ENCODE measurements at places on chromosomes 5 and 9. TPM values are rescaled to one million over a fixed set of nuclear protein-coding genes. Genes with fewer than 3 reads are reported as not detected.

- no peak for DNase-seq
These were observed 201.7 kb upstream of the ZNF618 start for GRCh38 chr9:113674436-113674835.

DNA sequence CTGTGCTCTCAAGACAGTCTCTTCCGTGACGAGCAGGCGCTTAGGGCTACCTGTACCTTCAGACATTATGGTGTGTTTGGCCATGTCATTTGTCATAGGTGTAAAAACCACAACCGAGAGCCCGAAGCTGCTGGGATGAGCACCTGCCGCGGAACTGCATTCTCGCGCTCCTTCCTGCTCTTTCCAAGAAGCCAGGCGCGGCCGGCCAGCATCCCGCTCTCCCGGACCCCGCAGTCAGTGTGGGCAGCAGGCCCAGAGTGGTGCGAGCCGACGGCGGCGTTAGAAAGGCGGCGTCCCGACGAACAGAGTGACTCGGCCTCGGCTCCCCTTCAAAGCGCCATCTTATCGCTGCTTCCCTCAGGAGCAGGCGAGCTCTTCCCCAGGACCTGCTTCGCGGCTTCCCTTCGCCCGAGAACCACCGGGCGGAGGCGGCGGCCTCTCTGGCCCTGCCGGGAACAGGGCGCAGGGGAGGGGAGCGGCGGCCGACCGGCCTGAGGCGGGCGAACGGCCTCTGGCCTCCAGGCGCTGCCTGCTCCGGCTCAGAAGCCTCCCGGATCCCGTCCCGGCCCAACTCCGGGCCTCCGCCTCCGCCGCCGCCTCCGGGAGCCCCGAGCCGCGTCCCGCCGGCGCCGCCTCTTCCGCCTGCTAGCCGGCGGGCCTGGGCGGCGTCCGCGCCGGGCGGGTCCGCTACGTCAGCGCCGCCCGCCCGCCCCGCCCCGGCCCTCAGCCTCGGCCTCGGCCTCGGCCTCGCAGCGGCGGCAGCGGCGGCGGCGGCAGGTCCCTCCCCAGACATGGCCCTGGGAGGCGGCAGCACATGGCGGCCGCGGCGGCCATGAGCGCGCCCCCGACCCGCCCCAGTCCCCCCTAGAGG lies at the start of gene FAM120A:
Gene FAM120A, plus strand, starts transcription at position 741 of the 871 bp plus-strand sequence. CDS start 231 bp downstream, outside the sequence.
- DNase-seq: no peak

GRCh38 chr5:154406231-154406630 lies 39.6 kb upstream of the SAP30L start:
- no peak for DNase-seq

DNA sequence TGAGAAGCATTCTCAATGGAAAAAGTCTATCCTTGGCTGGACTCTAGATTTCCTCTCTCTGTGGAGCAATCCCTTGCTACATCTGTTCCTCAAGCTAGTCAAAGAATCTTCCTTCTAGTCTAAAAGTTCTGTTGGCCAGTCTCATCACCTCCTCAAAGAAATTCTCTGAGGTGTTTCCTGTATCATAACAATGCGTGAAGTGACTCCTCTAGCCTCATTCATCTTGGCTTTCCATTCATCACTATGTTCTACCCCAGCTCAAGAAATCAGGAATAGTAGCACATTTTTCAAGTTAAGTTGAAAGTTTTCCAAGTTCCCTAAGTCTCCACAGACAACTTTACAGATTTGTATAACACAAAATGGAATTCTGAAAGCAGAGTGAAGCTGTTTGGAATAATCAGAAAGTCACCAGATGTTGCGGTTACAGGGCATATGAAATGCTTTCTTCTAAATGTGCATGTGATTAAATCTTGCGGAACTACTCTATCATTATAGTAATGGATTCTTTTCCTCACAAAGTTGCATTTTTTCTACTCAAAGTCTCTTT lies 176.6 kb upstream of the FREM1 start:
- DNase-seq: no peak

CCDC192 gene
- not detected for total RNA-seq

ELOVL7 gene
- total RNA-seq: not detected

DNA sequence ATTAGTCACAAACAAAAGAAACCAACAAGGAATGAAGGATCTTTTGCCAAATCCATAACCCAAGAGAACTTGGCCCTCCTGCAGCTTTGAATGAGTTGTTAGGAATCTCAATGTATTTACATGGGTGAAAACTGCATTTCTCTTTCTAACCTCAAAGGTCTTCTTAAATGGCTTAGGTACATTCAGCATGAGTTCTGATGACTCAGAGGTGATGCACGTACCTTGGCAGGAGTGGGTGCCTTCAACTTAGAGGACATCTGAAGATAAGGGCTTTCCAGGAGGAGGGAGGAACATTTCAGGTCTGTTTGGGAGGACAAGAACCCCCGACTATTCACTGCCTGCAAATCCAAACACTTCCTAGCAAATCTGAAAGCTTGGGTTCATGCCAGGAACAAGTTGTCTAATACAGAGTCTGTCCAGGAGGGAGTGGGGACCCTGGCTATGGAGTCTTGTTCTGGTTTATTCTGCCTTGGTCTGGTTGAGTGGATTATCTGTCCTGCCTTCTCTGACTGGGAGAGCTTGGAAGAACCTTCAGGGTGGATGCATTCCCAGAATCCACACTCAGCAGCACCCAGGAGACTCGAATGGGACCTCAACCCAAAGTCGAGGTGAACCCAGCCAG lies 65.7 kb downstream of the IRX2 start:
- DNase-seq: no peak

TRPM3 gene
- total RNA-seq: 2.9 TPM

- DNase-seq: no peak
These were observed 414.1 kb downstream of the ARHGEF28 start for GRCh38 chr5:74040065-74040551.

CEMIP2 gene
- 75.6 TPM for total RNA-seq

DNA sequence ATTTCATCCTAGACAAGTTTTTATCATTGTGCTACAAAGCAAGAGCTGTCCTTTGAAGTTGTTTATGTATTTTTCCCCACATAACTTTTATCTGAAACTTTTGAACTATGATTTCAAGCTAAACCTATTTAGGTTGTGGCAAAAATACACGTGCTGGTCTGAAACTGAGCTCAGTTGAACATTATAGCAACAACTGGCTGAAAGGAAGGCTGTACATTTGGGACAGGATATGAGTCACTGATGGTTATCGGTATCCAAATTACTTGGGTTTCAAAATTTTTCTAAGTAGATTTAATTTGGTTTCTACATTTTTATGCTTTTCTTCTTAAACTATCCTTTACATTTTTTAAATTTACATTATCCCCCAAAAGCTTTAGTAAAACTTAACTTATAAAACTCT lies 627.3 kb upstream of the NUDT12 start:
- DNase-seq: no peak

KLF4 gene
- total RNA-seq: 1.6 TPM
